Endothelial cell of umbilical vein (primary cell): ENCODE measurements at places on chromosomes 6 and 20. TPM values are rescaled to one million over a fixed set of nuclear protein-coding genes. Genes with fewer than 3 reads are reported as not detected.

DNA sequence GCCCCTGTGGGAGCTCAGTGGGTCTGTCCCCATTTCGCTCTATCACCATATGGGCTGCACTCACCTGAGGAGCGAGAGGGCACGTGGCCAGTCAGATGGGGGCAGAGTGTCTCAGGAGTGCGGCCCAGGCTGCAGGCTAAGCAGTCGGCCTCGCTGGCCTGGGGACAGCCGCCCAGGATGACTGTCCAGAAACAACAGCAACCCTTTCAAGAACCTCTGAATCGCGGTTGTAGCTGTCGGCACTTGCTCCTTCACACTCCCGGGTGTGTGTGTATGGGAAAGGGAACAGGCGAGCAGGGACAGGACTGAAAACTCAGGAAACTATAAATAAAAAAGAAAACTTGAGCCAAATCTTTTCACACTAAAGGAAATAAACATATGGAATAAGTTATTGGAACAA is 63.1 kb downstream of the TFAP2A start:
- no peak for DNase-seq

VWA7 gene
- 0.25 and 0.51 TPM in 2 replicates for total RNA-seq

DNA sequence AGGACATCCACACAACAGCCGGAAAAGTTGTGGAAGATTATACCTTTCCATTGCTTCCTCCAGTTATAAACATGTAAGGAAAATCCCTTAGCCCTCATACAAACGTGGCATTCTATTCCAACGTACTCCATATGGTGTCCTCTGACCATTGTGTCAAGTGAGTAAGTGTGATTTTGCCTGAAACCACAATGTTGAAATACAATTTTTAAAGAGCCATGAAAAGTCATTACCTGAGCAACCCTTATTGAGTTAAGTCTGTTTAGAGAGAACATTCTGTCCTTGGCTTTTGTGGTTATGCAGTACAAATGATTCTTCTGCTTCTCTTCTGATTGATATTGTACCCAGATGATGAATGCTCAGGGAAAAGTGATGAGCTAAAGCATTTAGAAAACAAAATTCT is 530.1 kb downstream of the HAO1 start:
- no peak for DNase-seq

SPATA25 gene
- 1.3 TPM in 1 of 2 replicates, not detected in the other for total RNA-seq

IPCEF1 gene
- total RNA-seq, result 0.51 and 0.99 TPM in 2 replicates

DAAM2 gene
- 0.18 and 0.42 TPM in 2 replicates for total RNA-seq

- DNase-seq, result peak; percentile 88
Measured at GRCh38 chr20:31835977-31836852, 9.2 kb downstream of the FOXS1 start.

GRCh38 chr20:21357844-21358243 is 39.5 kb downstream of the NKX2-4 start:
- peak; percentile 20 for DNase-seq

ZNF133 gene
- total RNA-seq, result 11.1 and 12.2 TPM in 2 replicates

ANKRD6 gene
- 7.7 and 9.6 TPM in 2 replicates for total RNA-seq

GDAP1L1 gene
- total RNA-seq, result not detected in 2 replicates

DNA sequence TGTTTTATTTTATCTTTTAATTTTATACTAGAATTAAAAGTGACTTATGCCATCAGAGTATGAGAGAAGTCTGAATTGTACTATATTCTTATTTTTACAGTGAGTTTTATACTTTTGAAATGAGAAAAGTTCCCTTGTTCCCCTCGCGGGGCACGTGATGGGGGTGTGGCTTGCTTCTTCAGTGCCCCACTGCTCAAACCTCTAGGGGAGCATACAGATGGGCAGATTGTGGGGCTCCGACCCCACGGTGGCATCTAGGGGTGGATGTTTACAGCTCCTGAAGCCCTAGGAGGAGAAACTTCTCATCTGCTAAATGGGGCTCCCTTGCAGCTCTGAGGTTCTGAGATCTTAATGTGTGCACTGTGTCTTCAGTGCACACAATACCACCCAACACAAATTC is 11.9 kb upstream of the MAS1L start:
- no peak for DNase-seq

HMGCLL1 gene
- not detected in 2 replicates for total RNA-seq

DNA sequence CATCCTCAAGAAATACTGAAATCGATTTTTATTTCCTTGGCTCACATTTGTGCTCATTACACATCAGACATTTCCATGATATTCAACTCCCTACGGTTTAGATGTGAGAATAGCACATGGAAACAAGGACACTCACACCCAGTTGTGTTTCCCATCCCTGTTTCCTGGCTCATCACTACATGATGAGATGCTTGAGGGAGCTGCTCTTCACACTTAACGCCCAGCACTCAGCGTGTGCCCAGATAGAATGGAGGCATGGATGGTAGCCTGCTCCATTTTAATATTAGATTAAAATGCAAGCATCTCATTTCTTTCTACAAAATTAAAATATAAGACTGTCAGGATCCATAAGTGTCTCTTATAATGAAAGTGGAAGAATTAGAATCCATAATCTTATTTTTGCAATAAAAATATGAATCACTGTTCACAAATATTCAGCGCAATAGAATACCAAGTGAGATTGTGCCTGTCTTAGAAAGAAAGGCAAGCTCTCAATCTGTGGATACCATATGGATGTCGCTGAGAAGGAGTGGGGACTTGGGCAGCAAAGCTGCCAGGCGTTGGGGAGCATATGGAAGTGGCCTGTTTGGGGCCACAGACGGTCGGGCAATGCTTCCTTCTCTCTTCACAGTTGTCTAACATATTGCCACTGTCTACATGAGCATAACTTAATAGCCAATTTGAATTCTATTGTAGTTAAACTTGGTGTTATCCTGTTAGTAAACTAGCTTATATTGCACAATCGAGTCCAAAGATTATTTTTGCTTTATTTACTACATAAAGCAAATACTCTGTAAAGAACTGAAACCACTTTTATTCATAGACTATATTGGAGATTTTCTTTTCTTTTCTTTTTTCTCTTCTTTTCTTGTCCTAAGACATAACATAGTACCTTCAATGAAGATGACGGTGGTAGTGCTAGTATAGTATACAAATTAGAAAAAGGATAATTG is 206.8 kb upstream of the QKI start:
- no peak for DNase-seq

DNA sequence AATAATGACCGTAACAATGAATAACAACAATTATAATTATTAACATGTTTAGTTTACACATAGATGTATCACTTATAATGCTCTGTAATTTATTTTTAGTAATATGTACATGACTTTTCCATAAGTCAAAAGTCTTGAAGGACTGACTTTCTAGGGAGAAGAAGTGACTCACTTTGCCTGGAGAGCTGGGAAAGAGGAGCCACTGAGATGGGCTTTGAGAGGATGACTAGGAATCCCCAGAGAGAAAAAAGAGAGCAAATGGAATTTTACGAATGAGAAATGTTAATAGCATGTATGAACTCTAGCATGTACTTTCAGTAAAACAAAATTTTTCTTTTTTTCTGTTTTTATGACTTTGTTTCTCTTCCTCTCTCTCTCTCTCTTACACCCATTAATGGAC is 67.8 kb upstream of the RALY start:
- no peak for DNase-seq

MUC21 gene
- not detected in 2 replicates for total RNA-seq

GRCh38 chr6:163123098-163123497 is 291.4 kb upstream of the QKI start:
- no peak for DNase-seq

DNA sequence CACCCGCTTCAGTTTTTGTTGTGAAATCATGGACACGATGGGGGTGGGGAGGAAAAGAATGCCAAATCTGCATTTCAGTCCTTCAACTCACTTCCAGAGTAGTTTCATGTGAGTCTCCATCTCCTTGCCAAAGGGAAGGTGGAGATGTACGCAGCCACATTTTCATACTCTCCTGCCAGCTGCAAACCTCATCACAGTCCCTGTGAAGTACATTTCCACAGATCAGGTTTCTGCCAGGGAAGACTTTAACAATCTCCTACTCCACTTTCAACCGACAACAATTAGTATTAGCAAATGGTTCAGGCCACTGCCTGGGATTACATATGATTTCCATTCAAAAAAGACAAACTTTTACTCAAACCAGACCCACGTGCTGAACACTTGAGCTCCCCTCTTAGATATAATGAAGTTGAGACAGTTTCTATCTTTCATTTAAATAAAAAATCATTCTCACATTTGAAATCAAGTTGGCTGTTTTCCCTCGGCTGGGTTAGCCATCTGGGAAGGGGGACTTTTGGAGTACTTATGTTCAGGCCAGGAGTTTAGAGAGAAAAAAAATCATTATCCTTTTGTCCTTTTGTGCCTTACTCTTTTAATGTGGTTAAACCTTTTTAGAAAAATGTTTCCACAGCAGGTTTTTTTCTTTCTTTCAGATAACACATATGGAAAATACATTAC is 51.0 kb upstream of the CEP162 start:
- DNase-seq, result no peak

GRCh38 chr20:4545526-4545925 is 176.2 kb upstream of the PRND start:
- DNase-seq, result no peak

PHACTR1 gene
- total RNA-seq, result 19.4 and 23.2 TPM in 2 replicates

- DNase-seq, result no peak
Measured at GRCh38 chr6:48747040-48747439, 636.0 kb upstream of the PTCHD4 start.

SLC26A8 gene
- total RNA-seq, result not detected in 2 replicates

NEURL2 gene
- total RNA-seq, result 5.4 and 6.5 TPM in 2 replicates

DNA sequence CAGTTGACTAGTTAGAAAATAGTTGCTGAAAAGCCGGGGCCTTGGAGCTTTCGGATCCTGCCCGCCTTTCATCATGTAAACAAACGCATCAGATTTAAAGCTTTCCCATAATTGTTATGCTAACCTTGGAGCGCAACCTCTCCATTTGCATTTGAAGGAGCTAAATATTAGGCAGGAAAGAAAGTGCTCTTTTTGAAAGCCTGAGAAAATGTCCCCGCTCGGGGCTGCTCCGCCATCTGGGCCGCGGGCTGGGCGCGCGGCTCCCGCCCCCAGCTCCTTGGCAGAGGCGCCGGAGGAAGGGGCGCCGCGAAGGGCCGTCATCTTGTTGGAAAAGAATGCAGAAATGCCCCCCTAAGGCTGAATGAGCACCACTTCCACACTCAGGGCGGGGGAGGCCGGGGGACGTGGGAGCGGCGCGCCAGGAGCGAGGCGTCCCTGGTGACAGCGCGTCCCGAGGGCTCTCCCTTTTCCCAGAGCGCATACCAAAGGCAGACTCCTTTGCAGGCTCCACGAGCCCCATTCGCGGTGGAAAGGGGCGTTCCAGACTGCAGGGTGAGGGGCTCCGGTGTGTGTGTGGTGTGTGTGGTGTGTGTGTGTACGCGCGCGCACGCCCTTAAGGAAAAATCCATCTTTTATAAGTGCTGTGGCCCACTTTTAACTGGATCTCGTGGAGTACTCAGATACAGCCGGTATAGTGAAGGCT is 145.6 kb upstream of the ID4 start:
- no peak for DNase-seq

THBS2 gene
- total RNA-seq, result not detected in 2 replicates
